Lung microvascular endothelial cell (primary cell): ENCODE measurements at places on chromosomes 6 and 20.
A peak's percentile ranks its signal among the peaks of the same experiment; 100 is the strongest.

- no peak for DNase-seq
Observed at GRCh38 chr6:149223904-149224351, 93.6 kb upstream of the TAB2 start.

DNA sequence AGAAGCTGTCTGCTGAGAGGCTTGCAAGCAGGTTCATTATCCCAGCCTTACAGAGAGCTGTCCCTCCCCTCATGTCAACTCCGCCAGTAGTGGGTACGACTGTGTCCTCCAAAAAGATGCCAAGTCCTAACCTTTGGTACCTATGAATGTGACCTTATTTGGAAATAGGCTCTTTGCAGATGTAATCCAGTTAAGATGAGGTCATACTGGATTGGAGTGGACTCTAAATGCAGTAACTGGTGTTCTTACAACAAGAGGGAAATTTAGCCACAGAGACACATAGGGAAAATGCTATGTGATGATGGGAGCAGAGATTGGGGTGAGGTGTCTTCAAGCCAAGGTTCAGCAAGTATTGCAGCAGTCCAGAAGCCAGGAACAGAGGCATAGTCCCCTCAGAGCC, 90.8 kb upstream of the FOXP4 start:
- no peak for DNase-seq

DNA sequence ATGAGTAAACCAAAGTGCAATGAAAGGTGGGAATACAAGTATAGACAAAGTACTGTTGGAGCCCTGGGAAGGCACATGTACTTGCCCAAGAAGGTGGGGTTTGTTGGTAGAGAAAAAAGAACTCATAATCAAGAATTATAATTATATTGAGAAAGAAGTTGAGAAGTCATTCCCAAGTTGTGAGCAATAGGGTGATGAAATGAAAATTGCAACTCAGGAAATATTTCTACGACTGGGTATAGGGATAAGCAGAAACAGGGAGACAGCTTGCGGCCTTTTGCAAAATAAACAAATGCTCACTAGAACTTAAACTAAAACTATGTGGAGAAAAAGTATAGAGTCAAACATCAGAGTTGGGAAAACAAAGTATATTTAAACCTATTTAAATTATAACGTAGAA, 250.7 kb upstream of the FAM83B start:
- DNase-seq, result no peak

GRCh38 chr20:24877652-24878051, 71.4 kb upstream of the CST7 start:
- no peak for DNase-seq

DNA sequence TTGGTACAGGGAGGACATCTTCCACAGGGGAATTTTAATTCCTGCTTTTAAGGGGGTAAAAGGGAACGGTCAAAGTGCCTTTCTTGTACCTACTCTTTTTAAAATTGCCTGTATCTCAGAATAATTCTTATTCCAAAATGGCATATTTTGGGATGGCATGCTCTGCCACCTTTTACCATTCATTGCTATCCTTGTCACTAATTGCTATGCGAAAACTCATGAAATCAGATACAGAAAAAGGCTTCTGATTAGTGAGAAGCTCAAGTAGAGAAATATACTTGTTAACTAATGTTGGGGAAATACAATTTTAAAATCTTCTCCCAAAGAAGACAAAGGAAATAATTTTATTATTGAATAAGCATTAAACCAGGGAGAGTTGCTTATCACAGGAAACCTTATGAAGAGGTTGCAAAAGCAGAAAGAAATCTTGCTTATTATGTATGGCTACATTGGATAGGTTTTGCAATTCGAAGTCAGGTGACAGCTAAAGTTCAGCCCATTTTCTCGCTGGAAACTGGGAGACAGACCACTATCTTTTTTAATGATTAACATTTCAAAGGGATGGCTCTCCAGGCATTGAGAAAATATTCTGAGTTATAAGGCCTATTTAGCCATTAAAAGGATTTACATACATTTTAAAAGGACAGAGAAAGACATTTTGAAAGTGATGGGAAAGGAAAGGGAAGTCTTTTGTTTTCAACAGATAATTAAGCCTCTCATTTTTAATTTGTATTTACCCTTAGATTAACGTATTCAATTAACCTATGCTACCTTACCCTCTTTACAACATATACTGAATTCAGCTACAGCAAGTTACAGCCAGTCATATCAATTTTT, 110.3 kb upstream of the PRSS16 start:
- no peak for DNase-seq

DNA sequence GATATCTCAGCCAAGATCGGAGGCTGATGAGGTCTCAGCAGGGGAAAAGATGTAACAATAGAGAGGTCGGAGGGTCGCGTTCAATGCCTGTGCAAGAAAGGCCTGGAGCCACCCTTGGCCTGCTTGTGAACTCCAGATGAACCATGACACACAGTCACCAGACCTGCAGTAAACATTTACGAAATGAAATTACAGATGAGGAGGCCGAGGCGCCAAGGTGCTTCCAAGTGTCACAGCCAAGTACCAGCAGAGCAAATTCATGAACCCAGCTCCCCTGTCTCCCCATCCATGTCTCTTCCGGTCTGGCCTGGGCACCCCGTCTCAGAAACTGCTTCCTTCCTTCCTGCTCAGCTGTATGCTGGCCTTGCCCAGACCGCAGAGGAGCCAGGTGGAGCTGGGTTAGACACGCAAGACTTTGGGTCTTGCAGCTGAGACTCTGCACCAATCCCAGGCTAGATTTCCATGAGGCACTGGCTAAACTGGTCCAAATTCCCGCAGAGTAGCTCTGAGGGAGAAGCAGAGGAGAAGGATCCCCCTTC, 48.1 kb downstream of the CHMP4B start:
- peak; percentile 92 for DNase-seq

DNA sequence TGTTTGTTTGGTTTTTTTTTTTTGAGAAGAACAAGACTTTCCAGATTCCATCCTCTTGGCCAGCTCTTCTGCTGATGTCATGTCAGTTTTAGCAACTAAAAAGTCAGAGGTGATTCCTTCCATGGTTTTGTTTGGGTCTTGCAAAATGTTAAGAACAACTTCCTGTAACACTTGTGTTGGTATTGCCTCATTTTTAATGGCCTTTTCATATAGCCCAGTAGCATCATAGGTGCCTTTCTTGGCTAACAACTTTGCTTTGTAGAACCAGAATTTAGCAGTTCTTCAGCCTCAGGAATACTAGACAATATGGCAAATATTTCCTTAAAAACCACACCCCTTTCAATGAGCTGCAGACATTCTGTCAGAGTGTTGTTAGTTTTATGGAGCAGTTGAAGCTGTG, 99.5 kb upstream of the SIRPG start:
- no peak for DNase-seq

- DNase-seq, result no peak
Observed at GRCh38 chr20:62208795-62209755, 11.0 kb downstream of the HRH3 start.

DNA sequence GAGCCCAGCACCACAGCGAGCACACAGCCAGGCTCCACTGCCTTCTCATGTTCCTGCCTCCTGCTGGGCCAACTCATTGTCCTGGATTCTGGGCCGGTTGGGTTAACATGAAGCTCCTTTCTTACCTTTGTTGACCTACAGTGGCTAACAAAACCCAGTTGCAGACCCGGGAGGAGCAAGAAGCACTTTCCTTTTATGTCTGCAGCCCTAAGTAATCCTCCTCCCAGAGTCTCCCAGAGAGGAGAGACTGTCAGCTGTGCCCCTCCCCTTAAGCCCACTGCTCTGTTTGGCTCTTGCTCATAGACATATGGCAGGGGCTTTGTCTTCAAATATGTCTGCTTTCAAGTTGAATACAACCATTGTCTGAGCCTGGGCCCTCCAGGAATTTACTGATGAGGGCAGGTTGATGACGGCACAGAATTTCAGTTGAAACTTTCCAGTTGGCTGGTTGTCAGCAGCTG, 55.2 kb downstream of the PSMB1 start:
- no peak for DNase-seq

GRCh38 chr6:12569646-12570045, 146.9 kb upstream of the PHACTR1 start:
- no peak for DNase-seq

- no peak for DNase-seq
Observed at GRCh38 chr20:41393705-41394066, 27.1 kb upstream of the EMILIN3 start.

DNA sequence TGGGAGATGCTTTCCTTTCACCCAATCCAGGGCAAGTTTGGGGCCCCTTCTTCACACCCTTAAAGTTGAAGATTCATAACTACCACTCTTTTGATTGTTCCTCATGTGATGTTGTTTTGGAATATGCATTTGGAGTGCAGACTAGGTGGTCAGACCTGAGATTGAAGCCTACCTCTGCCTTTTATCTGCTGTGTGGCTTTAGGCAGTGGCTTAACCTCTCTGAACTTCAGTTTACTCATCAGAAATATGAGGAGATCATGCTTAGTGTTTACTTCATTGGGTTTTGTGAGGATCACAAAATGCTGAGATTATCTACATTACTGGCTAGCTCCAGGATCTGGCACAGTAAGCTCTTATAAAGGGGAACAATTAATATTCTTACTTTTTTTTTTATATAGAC, 26.4 kb upstream of the TCP11 start:
- DNase-seq, result no peak

- no peak for DNase-seq
Observed at GRCh38 chr6:154488802-154489437, 21.6 kb downstream of the CNKSR3 start.
